Progenitor cell of endocrine pancreas (in vitro differentiated cells): ENCODE measurements at places on chromosomes 6 and 20.

DNA sequence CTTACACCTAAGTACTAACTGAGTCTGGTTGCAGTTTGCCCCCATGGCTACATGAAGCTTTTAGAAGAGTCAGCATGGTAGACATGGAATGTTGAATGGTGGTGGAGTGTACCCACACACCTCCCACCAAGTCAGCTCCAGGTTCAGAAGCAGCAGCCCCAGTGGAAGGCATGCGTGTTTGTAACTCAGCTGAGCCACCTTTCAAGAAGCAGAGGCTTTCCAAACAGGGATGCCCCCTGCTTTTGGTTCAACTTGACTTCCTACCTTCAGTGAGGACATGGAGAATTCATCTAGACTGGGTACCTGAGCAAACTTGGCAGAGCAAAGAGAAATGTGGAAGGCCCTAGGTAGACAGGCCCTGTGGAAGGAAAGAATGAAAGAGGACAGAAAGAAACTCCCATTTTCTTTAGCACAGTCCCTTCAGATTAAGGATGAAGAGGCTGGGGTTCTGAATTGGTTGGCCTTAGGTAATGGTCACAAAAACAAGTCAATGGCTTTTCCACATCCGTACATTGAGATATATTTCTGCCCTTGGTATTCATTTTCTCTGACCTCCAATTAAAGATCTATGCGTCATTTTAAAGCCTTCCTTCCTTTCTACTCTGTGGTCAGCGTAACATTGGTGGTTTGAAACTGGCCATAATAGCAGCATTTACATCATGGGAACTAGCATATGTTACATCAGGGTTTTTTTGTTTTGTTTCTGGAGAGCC, 53.2 kb downstream of the HFE start:
- no peak for DNase-seq

DNA sequence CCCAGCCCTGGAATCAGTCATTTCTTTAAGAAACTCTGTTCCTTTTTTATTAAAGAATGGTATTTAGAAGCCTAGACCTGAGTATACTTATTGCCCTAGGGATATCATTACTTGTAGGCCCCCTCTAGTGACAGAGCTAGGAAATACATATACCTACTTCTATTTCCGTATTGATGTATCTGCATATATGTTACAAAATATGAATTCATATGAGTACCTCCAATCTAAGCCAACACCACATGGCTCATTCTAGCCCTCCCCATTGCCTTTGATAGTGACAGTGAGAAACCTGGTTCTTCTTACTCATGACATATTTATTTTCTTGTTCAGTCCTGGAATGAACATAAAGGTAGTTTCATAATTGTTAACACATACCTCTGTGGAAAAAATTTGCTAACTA, 137.2 kb downstream of the FARS2 start:
- DNase-seq, result no peak

- no peak for DNase-seq
Measured at GRCh38 chr6:157316871-157317814, 6.2 kb downstream of the TMEM242 start.

- DNase-seq, result no peak
Measured at GRCh38 chr20:46999801-47000465, 105.3 kb downstream of the EYA2 start.

GRCh38 chr6:156555116-156555515, 222.1 kb upstream of the ARID1B start:
- DNase-seq, result no peak
